ENCODE measurements at places on chromosomes 4 and X.

- no peak for DNase-seq
Observed at GRCh38 chrX:134480061-134480460, 20.1 kb downstream of the HPRT1 start.

- DNase-seq, result no peak
Observed at GRCh38 chr4:98555798-98556445, 102.5 kb downstream of the TSPAN5 start.

DNA sequence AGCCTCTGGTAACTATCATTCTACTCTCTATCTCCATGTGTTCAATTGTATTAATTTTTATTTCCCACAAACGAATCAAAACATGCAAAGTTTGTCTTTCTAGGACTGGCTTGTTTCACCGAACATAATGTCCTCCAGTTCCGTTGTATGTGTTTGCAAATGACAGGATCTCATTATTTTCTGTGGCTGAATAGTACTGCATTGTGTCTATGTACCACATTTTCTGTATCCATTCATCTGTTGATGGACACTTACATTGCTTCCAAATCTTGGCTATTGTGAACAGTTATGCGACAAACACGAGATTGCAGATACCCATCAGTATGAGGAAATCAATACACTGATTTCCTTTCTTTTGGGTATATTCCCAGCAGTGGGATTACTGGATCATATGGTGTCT lies 8.4 kb upstream of the LDOC1 start:
- no peak for DNase-seq

GRCh38 chr4:170875868-170876267 lies 786.1 kb upstream of the AADAT start:
- no peak for DNase-seq

GRCh38 chr4:786074-786741 lies 39.7 kb downstream of the CPLX1 start:
- no peak for DNase-seq

DNA sequence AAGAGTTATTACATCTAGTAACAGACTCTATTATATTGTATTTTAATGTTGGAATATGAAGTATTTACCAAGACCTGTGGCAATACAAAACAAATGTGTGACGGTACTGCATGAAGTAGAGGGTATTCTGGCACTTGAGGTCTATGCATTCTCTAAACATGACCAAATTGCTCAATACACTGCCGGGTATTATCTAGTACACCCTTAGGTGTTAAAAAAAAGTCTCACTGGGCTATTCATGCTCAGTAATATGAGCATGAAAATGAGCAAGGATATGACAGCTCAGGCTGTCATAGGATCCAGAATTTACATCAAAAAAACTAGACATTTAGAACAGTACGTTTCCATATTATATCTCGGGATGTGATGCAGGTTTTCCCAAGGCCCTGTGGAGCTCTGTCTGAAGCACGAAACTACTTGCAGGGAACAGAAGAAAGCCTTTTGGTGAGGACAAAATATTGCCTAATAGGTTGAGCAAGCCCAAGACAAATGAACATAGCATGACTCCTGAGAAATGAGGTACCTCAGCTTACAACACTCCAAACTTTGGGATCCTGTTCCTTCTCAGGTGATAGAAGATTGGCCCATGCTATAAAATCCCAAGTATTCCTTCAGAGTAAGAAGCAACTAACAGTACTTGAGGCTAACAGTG lies 74.1 kb upstream of the MAOA start:
- no peak for DNase-seq

- DNase-seq, result no peak
Observed at GRCh38 chrX:107731831-107732502, 43.6 kb downstream of the TSC22D3 start.

DNA sequence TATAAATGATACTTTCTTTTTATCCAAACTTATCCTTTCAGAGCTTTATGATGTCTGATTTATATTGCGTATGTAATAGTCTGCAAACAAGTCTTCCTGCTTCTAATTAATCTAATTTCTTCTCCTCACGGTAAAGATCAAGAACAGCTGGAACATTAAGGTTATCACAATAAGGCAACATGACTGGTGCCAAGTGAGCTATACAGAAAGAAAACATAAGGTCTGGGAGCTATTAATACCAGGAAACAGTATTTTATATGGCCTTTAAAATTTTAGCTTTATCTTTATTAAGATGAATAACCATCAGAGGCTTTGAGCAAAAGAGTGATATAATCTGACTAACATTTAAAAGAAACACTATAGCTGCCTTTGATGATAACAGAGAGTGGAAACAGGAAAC lies 28.7 kb upstream of the CABS1 start:
- no peak for DNase-seq

GRCh38 chr4:79445371-79445781 lies 37.3 kb upstream of the GK2 start:
- peak; percentile 82 for DNase-seq

DNA sequence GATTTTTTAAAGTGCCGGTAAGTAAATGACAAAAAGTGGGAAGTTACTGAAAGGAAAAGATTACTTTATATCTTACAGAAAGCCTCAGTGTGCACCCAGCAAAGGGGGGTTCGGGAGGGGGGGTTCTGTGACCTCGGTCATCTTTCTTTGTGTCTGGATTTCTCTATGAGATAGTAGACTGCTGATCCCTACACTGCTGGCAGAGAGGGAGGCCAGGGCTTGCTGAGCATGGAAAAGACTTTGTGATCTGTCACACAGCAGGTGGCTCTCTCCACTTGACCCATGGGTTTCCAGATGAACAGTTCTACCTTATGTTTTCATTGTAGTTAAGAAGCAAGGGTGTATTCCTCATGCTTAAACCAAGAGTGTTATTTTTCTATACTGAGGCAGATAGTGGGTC lies 475.6 kb downstream of the PCDH10 start:
- no peak for DNase-seq

- no peak for DNase-seq
Observed at GRCh38 chr4:163527172-163527571, 32.7 kb downstream of the TMA16 start.

- DNase-seq, result no peak
Observed at GRCh38 chr4:88584471-88584900, 7.8 kb upstream of the HERC3 start.

DNA sequence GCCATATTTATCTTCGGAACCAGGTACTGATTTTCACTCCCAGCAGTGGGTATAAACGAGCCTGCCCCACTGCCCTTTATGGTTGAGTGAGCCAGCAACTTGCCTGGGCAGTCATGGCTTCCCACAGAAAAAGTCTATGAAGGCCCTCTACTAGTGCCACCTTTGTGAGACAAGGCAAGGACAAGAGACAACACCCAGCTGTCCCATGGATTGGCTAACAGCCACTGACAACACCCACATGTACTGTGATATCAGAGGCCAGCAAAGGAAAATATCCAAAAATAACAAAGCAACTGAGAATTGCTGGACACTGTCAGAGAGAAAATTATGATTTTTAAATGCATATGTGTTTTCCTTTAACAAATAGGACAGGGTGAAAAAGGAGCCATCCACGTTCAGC lies 248.4 kb upstream of the TTC29 start:
- no peak for DNase-seq

GRCh38 chr4:125719987-125720386 lies 405.2 kb downstream of the FAT4 start:
- DNase-seq, result no peak

DNA sequence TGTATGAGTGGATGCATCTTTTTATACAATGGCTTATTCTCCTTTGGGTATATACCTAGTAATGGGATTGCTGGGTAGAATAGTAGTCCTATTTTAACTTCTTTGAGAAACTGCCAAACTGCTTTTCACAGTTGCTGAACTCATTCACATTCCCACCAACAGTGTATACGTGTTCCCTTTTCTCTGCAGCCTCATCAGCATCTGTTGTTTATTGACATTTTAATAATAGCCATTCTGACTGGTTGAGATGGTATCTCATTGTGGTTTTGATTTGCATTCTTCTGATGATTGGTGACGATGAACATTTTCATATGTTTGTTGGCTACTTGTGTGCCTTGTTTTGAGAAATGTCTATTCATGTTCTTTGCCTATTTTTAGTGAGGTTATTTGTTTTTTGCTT lies 687.0 kb upstream of the EPHA5 start:
- DNase-seq, result no peak

DNA sequence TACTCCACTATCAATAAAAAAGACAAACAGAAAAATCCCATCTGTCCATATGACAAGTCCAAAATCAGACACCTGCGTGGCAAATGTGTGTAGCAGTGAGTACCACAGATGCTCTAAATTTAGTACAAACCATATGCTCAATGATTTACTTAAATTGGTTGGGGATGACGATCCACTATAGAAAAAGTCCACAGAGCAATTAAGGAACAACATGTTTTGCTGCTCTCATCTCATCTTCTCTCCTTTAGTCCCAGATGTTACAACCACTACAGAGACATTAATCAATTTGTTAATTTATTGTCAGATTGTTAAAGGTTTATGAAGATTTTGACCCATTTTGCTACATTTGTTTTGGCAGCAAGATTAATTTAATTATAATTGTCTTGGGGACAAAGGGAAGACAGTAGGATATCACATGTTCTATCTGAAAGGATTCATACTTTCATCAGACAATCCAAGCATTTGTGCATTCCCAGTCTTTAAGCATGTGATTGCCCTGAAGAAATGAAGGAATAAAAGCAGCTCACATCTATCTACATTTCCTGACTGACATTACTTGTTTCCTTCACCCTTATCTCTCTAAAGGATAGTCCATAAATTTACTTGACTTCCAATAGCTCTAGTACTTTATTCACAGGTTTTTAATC lies 2268.1 kb downstream of the PCDH7 start:
- no peak for DNase-seq
